ENCODE measurements at places on chromosomes 1 and 21.

DNA sequence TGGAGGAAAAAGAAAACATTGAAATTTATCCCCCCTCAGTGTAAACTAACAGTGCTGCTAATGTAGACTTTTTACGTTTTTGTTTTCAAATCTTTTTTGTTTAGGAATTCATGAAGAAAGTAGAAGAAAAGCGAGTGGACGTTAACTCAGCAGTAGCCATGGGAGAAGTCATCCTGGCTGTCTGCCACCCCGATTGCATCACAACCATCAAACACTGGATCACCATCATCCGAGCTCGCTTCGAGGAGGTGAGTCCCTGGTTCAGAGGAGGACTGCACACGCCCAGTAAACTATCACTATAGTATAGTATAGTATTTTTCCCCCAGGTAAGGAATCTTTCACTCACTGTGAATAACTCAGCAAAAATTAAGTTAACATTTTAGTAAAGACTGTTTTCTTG is 37.8 kb upstream of the BMP8A start:
- DNase-seq: no peak

DNA sequence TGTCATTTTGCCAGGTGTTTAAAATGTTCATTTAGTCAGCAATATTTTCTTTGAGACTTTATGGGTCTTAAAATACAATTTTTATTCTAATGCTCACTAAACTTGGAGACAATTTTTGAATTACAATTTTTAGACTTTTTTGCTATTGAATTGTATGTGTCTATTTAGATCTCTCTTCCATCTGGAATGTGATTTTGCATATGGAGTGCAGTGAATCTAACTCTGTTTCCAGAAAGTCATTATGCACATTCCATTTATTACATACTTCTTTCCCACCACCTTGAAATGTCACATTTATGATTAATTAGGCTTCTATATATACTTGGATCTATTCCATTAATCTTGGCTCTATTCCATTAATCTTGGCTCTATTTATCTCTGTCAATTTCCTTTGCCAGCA is 5.6 kb upstream of the TSPEAR start:
- no peak for DNase-seq

DNA sequence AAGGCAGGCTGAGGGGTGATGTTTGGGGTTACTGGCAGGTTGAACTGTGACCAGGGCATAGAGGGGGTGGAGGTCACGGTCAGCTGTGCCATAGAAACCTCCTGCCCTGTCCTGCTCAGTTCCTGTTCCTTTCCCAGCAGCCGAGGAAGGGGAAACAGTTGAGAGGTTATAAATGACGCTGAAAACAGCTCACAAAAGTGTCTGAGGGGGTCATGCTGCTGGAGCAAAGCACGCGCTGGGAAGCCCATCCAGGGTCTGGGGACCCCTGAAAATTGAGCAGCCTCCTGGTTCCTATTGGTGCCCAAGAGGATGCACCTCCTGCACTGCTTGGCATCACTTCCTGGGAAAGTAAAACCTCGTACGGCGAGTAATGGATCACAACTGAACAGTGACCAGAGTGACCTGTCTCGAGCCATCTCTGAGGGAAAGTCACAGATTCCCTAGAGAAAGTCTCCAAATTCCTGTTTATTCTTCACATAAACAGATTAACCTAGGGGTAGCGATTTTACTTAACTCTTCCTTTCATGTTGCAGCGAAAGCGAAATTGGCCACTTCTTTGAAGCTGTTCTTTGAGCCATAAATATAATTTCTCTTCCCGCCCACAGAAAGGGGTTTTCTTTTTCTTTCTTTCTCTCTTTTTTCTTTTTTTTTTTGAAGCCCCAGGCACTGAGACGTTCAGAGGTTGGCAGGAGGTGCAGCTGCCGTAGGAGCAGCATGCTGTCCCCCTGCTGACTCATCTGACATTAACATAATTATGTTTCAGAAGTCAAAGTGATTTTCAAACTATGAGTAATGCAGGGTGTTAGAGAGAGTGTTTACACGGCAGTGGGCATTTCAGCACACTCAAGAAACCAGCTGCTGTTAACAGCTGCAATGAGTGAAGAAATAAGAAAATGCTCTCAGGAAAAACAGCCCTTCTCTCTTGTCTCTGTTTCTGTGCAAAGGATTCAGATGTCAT is 41.8 kb upstream of the ATF3 start:
- peak; percentile 78 for DNase-seq

DNA sequence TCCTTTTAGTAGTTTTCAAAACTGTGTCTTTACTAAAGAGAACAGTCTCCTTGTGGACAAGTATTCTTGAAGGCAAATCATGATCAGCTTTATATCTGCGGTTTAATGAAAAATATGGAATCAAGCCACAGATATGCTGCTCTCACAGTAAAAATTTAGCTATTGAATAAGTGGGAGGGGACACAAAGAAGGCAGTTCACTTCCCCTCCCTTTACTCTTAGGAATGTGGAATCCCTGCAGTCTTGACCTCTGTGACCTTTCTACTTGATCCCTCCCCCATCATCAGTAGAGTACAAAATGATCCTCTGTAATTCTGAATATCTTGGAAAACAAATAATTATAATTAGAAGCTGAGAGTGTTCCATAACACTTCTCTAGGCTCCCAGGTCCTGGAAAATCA is 136.7 kb upstream of the HOOK1 start:
- DNase-seq: no peak

DNA sequence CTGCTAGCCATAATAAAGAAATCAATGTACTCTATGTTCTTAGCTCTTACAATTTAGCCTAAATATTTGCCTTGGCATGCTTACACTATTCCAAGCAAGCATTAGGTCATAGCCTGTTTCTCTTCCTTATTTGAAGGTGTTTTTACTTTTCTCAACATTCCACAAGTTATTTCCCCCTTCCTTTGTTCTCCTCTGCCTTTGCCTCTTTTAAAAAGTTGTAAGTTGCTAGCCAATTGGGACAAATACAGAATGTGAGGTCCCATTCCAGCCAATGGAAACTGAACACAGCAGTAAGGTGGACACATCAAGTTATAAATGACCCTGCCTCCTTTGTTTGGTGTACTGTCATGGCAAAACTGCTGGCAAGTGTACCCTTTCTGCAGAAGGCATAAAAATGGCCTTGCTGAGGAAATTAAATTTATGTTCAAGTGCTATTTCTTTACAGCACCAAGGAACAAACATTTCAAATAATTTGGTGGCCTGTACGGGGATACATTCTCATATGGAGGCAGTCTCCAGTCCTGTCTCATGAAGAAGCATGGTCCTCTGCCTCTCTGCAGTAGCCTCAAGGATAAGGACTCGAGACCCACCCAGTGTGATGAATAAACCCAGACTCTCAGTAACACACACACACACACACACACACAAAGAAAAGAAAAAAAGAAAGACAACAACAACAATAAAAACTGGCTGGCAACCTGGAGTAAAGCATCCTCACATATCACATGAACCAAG is 28.8 kb upstream of the FMO1 start:
- no peak for DNase-seq

- DNase-seq: no peak
Observed at GRCh38 chr1:25245809-25246599, 1.2 kb downstream of the RSRP1 start.

DNA sequence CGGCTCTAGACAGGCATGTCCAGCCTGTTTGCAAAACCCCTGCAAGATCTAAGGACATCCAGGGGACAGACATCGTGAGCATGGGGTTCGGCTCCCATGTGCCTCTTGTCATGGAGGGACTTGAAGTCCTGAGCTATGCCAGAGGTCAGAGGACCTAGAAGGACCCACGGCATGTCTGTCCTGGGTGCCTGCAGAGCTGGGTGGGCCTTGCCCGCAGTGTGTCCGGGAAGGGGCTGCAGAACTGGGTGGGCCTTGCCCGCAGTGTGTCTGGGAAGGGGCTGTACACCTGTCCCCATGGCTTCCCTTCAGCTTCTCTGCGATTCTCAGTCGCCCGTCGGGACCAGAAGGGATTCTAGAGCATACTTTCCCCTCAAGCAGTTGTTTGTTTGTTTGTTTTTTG is 20.0 kb upstream of the TRAPPC10 start:
- no peak for DNase-seq

GRCh38 chr1:96999191-96999590 is 277.6 kb downstream of the PTBP2 start:
- no peak for DNase-seq

DNA sequence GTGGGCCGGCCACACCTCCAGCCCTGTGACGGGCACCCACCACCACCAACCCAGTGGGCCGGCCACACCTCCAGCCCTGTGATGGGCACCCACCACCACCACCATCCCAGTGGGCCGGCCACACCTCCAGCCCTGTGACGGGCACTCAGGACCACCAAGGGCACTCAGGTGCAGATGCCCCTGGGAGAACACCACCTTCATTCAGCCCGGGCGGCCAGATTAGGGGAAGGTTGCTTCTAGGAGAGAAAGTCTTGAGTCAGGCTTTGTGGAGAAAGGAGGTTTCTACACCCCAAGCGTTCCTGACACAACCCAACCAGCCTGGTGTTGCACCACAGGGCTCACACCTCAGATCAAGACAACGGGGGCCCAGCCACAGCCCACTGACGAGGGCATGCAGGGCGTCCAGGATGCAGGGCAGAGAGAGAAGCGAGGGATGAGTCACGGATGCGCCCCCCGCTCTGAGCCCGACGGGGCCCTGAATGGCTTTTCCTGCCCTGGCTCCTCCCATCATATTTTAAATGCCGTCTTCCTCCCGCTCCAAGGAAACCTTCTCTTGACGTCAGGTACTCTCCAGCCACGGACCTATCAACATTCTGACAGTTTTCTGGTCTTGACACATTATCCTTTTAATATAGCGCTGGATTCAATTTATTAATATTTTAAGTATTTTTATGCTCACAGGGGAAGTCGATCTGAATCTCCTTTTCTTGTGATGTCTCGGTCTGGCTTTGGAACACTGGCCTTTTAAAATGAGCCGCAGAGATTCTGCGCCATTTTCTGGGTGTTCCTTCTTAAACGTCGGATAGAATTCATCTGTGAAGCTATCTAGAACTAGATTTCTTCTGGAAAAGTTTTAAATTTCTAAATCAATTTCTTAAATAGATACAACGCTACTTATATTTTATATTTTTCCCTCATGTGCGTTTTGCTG is 631 bp upstream of the SPATC1L start:
- DNase-seq: peak; percentile 66

DNA sequence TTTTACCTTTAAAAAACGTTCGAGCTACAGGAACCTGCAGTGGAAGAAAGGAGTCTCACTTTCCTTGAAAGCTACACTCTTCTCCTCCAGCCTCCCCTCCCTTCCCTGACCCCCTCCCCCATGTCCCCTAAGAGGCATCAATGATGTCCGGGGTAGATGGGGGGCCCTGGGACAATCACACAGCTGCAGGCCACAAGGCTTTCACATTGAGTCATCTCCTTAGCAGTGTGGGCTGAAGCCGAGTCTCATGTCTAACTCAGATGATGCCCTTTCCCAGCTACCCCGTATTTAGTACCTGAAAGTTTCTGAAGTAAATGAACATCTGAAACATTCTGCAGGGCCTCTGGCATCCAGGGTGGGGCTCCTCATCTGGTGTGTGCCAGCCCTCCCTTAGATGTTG is 6.3 kb upstream of the GPR25 start:
- no peak for DNase-seq

DNA sequence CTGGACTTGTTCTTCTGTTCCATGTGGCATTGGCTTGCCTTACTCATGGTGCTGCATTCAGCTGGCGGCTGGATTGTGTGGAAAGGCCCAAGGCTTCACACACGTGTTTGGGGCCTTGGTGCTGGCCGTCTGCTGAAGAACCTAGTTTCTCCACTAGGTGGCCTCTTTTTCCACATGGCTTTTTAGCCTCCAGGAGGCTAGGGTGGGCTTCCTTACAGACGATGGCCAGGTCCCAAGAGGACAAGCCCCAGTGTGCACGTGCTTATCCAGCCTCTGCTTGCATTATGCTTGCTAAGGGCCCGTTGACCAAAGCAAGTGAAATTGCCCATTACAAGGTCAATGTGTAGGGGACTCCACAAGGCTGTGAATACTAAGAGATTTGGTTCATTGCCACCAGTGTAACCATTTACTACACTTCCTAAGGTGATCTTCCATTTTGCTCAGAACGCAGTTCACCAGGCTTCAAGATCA is 47.5 kb upstream of the FOXO6 start:
- no peak for DNase-seq

DNA sequence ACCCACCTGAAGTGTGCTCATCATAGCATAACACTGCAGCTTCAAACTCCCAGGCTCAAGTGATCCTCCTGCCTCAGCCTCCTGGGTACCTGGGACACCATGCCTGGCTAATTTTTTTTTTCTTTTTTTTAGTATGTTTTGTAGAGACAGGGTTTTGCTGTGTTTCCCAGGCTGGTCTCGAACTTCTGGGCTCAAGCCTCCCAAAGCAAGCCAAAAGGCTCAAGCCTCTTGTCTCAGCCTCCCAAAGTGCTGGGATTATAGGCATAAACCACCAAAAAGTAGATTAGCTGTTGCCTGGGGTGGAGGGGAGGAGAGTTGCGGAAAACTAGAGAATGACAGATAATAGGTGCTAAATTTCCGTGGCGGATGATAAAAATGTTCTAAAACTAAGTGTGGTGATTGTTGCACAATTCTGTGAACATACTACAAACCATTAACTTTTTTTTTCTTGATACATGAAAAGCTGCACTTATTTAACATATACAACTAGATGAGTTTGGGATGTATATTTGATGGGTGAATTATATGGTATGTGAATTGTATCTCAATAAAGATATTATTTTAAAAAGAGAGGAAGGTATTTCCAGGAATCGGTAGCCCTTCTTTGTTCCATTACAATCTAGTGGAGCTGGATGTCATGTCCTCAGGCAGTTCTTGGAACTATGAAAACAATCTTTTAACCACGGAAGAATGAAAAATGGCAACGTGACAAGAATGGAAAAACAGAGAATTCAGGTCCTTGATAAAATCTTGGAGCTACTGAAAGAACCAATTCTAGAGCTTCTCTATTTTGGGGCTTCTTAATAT is 27.3 kb upstream of the MED18 start:
- DNase-seq: no peak
